ENCODE measurements at places on chromosomes 2 and 18. TPM values are rescaled to one million over a fixed set of nuclear protein-coding genes. Genes with fewer than 3 reads are reported as not detected.

ADNP2 gene
- 23.3 TPM for total RNA-seq

SP140 gene
- 0.97 TPM for total RNA-seq

TEKT4 gene
- total RNA-seq, result not detected

ACTG2 gene
- 59.6 TPM for total RNA-seq

POTEF gene
- 4.8 TPM for total RNA-seq

Measured in fibroblast of villous mesenchyme (primary cell).